T47D (cell line): ENCODE measurements at places on chromosomes 7 and 10.

GRCh38 chr7:10257438-10257837 lies 716.2 kb upstream of the PHF14 start:
- no peak for DNase-seq

GRCh38 chr7:70553364-70553763 lies 578.6 kb upstream of the GALNT17 start:
- no peak for DNase-seq

- no peak for DNase-seq
Observed at GRCh38 chr7:108403597-108404217, 52.5 kb downstream of the NRCAM start.

DNA sequence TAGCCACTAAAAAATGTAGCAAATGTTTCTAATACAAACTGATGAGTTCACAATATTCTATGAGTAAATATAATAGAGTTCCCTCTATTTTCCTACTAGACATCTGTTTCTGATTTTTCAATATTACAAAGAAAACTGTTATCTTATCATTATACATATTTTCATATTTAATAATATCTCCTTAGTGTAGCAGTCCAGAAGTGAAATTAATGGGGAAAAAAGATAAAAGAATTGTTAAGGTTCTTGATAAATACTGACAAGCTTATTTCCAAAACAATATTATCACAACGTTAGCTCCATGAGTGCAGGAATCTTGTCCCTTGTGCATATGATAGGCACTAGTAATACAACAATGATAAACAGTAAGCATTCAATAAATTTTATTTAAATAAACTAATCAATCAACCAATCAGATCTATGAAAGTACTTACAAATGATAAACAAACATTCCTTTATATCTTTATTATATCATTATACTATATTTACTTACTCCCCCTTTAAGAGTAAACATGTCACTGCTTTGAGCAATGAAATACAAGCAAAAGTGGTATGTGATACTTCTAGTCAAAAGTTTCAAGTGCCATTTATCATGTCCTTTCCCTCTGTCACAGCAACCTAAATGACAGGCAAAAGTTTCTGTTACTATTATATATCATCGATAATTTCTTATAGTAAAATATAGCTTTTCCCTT lies 103.1 kb downstream of the IMMP2L start:
- DNase-seq: no peak
